Endothelial cell of umbilical vein (primary cell): ENCODE measurements at places on chromosomes 7 and 10. TPM values are rescaled to one million over a fixed set of nuclear protein-coding genes. Genes with fewer than 3 reads are reported as not detected.
A peak's percentile ranks its signal among the peaks of the same experiment; 100 is the strongest.

GRCh38 chr10:79939969-79940368, 8.9 kb downstream of the SFTPD start:
- no peak for DNase-seq

GRCh38 chr10:131193923-131194322, 117.6 kb downstream of the TCERG1L start:
- DNase-seq, result no peak

DNA sequence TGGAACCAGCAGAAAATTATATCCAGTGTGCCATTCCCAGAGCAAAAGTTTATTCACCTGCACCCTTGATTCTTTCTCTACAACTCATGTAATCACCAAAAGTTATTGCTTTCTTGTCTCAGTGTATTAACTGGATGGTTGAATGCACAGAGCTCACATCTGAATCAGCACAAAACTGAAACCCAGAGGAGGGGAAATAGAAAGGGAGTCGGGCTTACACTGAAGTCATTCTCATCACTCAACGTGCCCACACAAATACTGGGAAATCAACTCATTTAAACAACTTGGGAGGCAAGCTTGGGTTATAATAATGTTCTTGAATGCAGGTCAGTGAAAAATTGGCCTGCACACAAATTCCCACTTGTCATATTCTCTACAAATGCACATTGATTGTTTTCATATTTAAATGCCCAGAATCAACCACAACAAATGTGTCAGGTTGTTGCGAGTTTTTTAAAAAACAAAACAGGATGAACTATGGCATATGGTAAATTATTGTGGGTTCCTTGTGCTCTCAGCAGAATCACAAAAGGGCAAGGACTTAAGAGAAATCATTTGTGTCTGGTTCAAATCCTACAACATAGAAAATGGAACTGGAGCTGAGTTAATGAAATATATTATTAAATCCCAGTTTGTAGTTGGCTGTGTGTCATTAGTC, 125.9 kb upstream of the NOBOX start:
- DNase-seq, result no peak

DNA sequence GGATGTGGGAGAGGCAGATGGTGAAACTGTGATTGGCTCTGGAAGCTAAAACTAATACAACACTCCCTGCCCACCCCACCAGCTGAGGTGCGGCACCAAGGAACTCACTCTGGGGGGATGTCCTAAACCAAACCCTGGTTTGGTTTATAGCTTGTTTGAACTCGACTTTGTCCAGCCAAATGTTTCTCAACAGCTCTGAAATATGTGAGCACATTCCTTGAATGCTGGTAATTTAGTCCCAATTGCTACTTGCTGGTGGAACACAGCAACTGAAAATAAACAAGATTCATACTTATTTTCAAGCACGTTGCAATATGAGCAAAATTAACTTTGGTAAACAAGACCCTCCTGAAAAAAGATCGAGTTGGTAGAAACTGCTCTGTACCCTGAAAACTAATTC, 39.7 kb upstream of the CARD11 start:
- no peak for DNase-seq

MOGAT3 gene
- total RNA-seq, result not detected in 2 replicates

- DNase-seq, result no peak
Observed at GRCh38 chr10:101828766-101829551, 10.7 kb upstream of the OGA start.

DNA sequence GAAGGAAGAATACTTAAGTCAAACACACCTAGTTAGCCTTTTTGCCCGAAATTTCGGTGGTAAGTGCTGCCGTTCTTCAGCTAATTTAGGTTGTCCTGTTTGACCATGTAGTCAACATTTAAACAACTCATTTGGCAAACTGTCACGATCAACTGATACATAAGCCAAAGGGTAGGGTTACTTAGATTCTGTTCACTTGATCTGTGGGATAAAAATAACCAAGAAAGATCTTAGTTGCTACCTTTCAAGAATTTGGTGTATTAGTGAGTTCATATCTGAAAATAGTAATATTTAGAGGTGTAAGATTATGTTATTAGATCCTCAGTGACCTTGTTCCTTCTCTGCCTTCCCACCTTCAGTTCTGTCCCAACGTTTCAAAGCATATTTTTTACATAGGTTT, 2.0 kb downstream of the TNKS2 start:
- DNase-seq, result no peak

DNA sequence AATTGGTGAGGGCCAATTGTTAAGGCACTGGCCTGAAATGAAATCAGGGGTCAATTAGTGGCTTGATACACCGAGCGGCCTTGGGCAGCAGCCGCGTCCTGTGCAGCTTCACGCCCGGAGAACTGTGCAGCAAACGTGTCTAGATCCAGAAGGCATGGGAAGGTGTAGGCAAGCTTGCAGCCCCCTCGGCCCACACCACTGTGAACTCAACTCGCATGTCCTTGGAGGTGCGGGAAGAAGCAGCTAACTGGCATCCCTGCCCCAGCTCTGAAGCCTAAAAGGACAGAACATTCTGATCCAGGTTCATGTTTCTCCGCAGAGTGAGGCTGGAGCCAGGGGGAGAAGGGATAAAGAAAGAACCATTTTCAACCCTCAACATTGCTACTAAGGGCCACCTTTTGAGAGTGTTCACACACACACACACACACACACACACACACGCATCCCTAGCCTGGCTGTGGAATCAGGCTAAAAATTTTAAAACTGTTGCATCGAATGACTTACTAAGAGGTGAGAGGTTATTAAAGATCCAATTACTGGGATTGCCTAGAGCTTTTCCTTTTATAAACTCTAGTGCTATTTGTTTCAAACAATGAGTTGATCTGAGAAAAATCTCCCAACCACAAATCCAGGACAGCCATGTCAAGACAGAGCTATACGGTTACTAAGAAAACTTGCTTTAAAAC, 104.0 kb downstream of the PARP12 start:
- no peak for DNase-seq

- no peak for DNase-seq
Observed at GRCh38 chr7:116228241-116228640, 17.9 kb downstream of the TES start.

GRCh38 chr10:100350914-100351485, 4.0 kb downstream of the SCD start:
- no peak for DNase-seq

- DNase-seq, result peak; percentile 71
Observed at GRCh38 chr10:66180581-66181318, 745.1 kb upstream of the LRRTM3 start.

- no peak for DNase-seq
Observed at GRCh38 chr10:124656541-124656940, 87.6 kb downstream of the FAM53B start.

- DNase-seq, result no peak
Observed at GRCh38 chr7:44530990-44531389, 10.1 kb downstream of the NPC1L1 start.

AIFM2 gene
- 6.6 and 8.7 TPM in 2 replicates for total RNA-seq

DNA sequence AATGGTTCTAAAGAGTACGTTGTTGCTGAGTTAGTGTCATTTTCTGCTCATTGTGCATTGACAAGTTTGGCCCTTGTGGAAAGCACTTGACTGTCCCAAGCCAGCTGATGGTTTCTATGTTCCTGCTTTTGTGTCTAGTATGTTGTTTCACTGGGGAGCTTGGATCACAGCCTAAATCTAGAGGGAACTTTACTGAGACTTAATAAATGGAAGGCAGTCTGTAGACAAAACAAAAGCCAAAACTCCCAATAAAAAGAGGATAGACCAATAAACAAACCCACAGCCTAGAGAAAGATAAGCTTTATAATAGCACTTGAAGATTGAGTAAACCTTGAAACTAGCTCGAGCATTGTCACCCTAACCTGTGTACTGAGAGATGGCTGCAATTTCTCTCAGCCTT, 196.8 kb downstream of the ADRA2A start:
- no peak for DNase-seq

PCGF5 gene
- total RNA-seq, result 26.0 and 29.8 TPM in 2 replicates

DNA sequence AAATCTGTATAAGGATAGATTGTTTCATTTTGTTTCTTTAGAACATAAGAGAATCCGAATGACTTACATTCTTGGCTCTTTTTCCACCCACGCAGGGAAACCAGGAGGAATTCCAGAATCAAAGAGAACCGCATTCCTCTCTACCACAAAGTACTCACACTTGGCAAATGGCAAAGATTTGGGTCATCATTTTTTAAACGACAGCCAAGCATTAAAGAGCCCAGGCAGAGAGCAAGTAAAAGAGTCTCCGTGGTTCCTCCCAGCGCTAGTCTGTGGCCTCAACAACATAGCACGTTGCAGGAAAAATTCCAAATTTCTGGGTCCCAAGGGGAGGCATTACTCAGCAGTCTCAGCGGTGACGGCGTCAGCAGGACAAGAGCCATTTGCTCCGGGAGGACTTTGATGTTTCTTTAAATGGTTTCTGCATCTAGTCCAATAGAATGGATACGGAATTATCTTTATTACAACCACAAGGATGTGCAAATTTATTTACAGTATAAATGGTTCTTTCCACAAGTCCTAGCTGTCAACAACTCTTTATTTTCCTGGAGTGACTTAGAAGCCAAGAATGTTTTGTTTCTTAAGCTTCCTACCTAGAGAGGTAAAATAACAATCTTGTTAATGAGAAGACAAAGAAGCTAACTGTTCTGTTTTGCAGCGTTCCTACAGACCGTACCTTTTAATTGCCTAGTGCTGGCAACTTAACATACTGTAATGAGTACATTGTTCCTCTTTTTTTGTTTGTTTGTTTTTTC, 232.5 kb downstream of the SKIDA1 start:
- peak; percentile 82 for DNase-seq

MYO1G gene
- total RNA-seq, result 0.11 and 0.12 TPM in 2 replicates

DNA sequence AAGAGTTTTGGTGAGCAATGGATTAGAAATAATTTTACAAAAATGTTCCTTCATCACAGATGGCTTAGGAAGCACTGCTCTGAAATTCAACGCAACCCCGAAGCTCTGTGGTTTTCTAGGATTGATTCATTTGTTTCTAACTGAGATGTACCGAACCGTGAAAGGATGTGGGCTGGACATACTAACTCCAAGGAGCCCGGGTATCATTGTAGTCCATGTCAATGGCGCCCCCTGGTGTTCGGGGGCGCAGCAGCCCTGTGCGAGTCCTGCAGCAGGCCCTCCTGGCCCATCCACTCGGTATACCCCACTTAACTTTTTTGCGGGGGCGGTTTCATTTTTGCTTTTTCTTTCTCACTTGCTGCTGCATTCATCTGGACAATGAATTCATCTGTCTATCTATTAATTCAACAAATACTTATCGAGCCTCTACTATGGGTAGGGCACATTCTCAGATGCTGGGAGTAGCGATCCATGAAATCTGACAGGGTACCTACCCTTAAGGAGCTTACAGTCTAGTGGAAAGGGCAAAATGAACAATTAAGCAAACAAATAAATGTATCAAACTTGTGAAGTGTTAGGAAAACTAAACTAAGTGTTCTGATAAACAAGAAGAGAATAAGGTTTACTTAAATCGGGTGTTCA, 25.2 kb upstream of the ITPRID1 start:
- peak; percentile 29 for DNase-seq

DNA sequence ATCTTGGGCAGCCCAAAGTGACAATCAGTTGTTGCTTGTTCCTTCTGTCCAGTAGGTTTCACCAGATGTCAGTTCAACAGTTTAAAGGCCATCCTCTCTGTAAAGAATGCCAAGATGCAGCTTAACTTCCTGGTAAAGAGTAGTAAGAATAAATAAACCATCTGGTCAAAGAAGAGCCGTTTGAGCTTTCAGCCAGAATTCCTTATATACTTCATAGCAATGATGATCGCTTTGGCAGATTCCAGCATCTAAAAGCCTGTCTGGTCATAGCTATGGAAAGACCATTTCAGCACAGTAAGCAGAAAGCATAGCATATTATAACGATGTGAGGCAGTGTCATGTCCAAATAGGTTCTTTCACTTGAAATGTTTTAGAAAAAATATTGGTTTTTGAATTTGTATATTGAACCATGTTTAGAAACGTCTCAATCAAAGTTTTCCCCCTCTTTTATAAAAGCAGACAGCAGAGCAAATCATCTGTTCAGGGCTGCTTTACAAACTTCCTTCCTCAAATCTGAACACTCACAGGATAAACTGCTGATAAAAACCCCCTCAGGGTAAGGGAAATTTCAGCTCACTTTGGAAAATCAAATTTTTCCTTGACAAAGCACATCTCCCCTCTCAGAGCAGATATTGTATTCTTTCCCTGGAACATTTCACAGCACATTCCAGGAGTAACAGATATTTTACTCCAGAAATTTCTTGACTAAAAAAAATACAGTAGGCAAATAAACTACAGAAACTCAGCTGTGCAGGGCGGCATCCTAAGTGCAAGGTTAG, 184.1 kb downstream of the NOC3L start:
- no peak for DNase-seq

GRCh38 chr7:119935418-119936025, 337.5 kb upstream of the KCND2 start:
- DNase-seq, result peak; percentile 51
